ENCODE measurements at places on chromosomes 12 and 14.

DNA sequence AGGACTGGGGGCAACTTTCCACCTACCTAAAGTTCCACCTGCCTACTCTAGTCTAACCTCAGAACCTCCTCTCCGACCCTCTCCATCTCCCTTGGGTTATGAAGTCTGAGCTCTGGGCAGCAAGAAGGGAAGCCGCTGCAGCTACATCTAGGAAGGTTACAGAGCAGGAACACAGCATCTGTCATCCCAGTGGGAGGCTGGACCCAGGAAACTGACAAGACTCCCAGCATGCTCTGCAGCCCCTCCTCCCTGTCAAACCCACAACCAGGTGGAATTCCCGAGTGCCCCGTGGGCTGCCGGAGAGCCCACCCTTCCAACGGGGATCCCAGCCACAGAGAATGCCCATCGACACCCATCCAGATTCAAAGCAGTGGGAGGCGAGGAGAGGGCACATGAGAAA, 2.1 kb downstream of the TESC start:
- peaks cover 28% of the 10 kb centered on the region for H3K27me3 ChIP-seq
- peaks cover 6% of the 10 kb centered on the region for H3K4me1 ChIP-seq
- no peaks in the 10 kb centered on the region for H3K36me3 ChIP-seq
- DNase-seq: no peak
- H3K4me3 ChIP-seq: no peak overlapping the region

GRCh38 chr12:122182887-122183587, at the start of gene LRRC43:
LRRC43 (plus strand) TSS chr12:122183123; CDS start chr12:122183145, 22 bp downstream.
- H3K4me3 ChIP-seq: peak within 1 kb of the TSS; percentile 85
- peaks cover 6% of the 10 kb centered on the region for H3K27me3 ChIP-seq
- peaks cover 14% of the 10 kb centered on the region for H3K4me1 ChIP-seq
- peak within 1 kb of the TSS; percentile 88 for H3K27ac ChIP-seq
- DNase-seq: no peak

DNA sequence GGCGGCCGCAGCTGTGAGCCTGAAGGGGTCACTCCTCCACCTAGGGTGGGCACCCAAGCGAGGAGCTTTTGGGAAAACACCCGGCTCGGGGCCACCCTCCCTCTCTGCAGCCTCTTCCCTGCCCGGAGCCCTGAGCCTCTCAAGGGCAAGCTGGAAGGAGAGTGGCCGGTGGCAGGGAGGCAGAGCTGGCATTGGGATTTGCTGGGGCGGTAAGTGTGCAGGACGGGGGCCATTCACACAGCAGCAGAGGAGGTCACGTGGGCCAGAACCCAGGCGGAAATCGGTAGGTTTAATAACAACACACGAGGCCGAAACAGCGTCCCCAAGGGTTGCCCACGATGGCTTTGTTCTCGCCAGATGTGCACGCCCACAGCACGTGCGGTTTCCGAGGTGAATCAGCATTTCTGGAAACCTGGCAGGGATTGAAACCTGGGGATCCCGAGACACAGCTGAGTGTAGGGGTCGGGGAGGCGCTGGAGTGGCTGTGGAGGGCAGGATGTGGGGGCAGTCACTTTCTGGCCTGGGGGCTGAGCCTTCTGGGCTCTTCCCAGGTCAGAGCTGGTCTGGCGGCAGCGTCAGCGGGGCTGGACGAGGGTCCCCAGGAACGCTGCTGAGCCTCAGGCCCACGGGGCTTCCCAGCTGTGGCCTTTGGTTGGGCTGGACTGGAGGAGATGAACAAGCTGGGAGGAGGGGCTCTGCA, 23.5 kb downstream of the NOC4L start:
- H3K36me3 ChIP-seq: peaks cover 14% of the 10 kb centered on the region
- H3K27ac ChIP-seq: no peak overlapping the region
- H3K4me3 ChIP-seq: no peak overlapping the region
- no peak for DNase-seq
- H3K4me1 ChIP-seq: peaks cover 5% of the 10 kb centered on the region
- peaks cover 63% of the 10 kb centered on the region for H3K27me3 ChIP-seq

GRCh38 chr14:94568186-94568585, 6.9 kb downstream of the SERPINA4 start:
- H3K4me1 ChIP-seq: no peaks in the 10 kb centered on the region
- no peaks in the 10 kb centered on the region for H3K36me3 ChIP-seq
- peaks cover 6% of the 10 kb centered on the region for H3K27me3 ChIP-seq
- no peak overlapping the region for H3K4me3 ChIP-seq
- no peak for DNase-seq

- H3K36me3 ChIP-seq: peaks cover 43% of the 10 kb centered on the region
- peaks cover 58% of the 10 kb centered on the region for H3K4me1 ChIP-seq
- peak overlapping the region; percentile 88 for H3K27ac ChIP-seq
- peak overlapping the region; percentile 39 for H3K4me3 ChIP-seq
- no peaks in the 10 kb centered on the region for H3K27me3 ChIP-seq
These were observed 7.1 kb downstream of the ARHGDIB start for GRCh38 chr12:14954269-14954668.

DNA sequence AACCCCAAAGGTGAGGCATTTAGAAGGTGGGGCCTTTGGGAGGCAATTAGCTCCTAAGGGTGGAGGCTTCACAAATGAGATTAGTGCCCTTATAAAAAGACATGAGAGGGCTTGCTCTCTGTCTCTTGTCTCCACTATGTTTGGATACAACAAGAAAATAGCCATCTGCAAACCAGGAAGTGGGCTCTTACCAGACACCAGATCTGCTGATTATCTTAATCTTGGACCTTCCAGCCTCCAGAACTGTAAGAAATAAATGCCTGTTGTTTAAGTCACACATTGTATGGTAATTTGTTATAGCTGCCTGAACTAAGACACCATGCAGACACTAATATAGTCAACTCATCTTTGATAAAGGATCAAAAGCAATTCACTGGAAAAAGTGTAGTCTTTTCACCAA, 34.4 kb downstream of the TMEM116 start:
- no peak for DNase-seq
- H3K4me1 ChIP-seq: no peaks in the 10 kb centered on the region
- no peak overlapping the region for H3K4me3 ChIP-seq
- H3K36me3 ChIP-seq: peaks cover 7% of the 10 kb centered on the region

DNA sequence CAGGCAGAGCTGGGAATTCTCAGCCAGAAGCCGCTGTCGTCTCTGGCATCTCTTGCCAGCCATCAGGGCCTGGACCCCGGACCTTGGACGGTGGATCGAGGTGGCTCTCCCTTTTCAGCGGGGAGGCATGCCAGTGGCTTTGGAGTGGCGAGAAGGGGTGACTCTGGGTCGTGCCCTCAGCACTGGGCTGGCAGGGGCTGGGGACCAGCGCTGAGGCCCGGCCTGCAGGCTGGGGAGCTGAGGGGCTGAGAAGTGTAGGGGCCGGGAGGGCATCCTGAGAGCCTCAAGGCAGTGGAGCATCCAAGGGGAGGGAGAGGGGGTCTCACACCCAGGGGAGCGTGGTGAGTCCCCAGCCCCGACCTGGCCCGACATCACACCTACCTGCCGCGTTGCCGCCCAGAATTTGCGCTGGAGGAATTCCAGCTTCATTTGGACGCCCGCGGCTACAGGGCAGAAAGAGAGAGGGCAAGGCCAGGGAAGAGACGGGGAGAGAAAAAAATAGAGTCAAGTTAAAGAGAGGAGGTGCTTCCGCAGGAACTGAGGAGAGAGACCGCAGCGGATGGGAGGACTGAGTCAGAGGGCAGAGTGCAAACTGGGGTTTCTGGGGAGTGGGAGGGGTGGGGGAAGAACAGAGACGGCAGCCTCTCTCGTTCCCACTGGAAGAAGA, 9.0 kb upstream of the LRTM2 start:
- H3K27me3 ChIP-seq: peaks cover 16% of the 10 kb centered on the region
- DNase-seq: no peak
- peaks cover 12% of the 10 kb centered on the region for H3K4me1 ChIP-seq
- no peak overlapping the region for H3K4me3 ChIP-seq
- no peaks in the 10 kb centered on the region for H3K36me3 ChIP-seq
- H3K27ac ChIP-seq: no peak overlapping the region

DNA sequence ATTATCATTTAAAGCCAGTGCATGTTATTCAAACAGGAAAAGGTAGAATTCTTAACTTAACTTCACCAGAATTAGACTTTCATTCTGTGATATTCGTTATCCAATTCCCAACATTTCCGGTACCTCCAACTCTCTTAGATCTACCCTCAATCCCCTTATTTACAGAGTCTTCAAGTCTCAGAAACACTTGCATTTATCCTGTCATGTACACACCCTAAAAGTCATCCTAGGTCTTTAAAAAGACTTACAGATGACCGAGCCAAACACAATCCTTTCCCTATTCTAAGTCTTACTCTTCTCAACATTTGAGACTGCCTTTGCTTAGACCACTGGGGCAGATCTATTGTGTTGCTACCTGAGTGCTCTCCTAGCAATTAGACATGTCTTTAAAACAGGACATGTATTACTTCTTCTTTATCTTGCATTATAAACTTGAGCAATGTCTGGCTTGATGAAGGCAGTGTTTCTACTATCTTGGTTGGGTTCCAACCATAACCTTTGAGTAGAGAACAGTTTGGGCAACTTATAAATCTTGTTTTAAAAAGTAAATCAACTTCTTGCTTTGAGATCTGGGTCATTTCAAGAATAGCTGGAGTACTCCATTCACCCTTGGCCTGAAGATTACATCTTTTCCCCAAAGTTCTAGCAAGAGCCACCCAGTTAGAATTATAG, 140.6 kb upstream of the PLEKHG7 start:
- H3K4me1 ChIP-seq: peaks cover 45% of the 10 kb centered on the region
- peak overlapping the region; percentile 6 for H3K27ac ChIP-seq
- H3K27me3 ChIP-seq: no peaks in the 10 kb centered on the region
- H3K36me3 ChIP-seq: peaks cover 20% of the 10 kb centered on the region

GRCh38 chr14:24094841-24095270, 745 bp downstream of the PCK2 start:
- no peak for DNase-seq
- H3K36me3 ChIP-seq: peaks cover 34% of the 10 kb centered on the region
- peak overlapping the region; percentile 99 for H3K27ac ChIP-seq
- H3K27me3 ChIP-seq: no peaks in the 10 kb centered on the region

DNA sequence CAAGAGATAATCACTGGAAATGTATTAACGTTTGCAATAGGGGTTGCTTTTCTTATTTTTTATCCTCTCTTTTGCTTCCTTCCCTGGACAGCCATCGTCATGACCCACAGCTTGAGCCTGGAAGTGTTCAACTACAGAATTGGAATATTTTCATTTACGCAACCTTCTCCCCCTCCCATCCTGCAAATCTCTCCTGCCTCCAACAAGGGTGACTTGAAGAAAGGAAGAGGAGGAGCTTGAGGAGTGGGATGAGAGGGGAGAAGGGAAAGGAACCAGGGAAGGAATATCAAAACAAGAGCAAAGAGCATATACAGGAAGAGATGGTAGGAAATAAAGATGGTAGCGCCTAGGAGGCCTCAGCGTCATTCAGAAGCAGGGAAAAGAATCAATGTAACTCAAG, 1.6 kb upstream of the MANSC4 start:
- peaks cover 29% of the 10 kb centered on the region for H3K36me3 ChIP-seq
- peaks cover 17% of the 10 kb centered on the region for H3K4me1 ChIP-seq
- no peak overlapping the region for H3K27ac ChIP-seq
- no peak for DNase-seq
- H3K4me3 ChIP-seq: peak overlapping the region; percentile 13

DNA sequence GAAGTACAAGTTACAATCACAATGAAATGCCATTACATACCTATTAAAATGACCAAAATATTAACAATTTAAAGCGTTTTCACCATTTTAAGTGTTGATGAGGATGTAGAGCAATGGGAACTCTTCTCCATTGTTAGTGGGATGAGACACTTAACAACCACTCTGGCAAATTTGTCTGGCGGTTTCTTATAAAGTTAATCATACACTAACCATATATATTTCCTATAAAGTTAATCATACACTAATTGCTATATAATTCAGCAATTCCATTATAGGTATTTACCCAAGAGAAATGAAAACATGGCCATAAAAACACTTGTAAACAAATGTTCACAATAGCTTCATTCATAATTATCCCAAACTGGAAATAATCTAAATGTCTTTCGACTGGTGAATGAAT, 35.9 kb downstream of the JKAMP start:
- no peaks in the 10 kb centered on the region for H3K36me3 ChIP-seq
- peaks cover 9% of the 10 kb centered on the region for H3K27me3 ChIP-seq
- no peaks in the 10 kb centered on the region for H3K4me1 ChIP-seq
- H3K4me3 ChIP-seq: no peak overlapping the region
- DNase-seq: no peak

- H3K4me3 ChIP-seq: peak overlapping the region; percentile 91
- no peaks in the 10 kb centered on the region for H3K27me3 ChIP-seq
- DNase-seq: no peak
These were observed 688 bp upstream of the RASSF3 start for GRCh38 chr12:64609536-64610078.

GRCh38 chr14:90758959-90759358, 57.3 kb downstream of the TTC7B start:
- H3K4me1 ChIP-seq: peaks cover 18% of the 10 kb centered on the region
- peak overlapping the region; percentile 91 for H3K4me3 ChIP-seq
- H3K27ac ChIP-seq: peak overlapping the region; percentile 92

GRCh38 chr14:95163666-95164065, 6.3 kb upstream of the DICER1 start:
- no peak overlapping the region for H3K27ac ChIP-seq
- no peaks in the 10 kb centered on the region for H3K27me3 ChIP-seq
- no peak for DNase-seq
- peaks cover 12% of the 10 kb centered on the region for H3K4me1 ChIP-seq
- no peak overlapping the region for H3K4me3 ChIP-seq
- peaks cover 24% of the 10 kb centered on the region for H3K36me3 ChIP-seq

- H3K27me3 ChIP-seq: no peaks in the 10 kb centered on the region
- H3K27ac ChIP-seq: no peak overlapping the region
- H3K4me1 ChIP-seq: no peaks in the 10 kb centered on the region
- H3K36me3 ChIP-seq: peaks cover 7% of the 10 kb centered on the region
- DNase-seq: no peak
- no peak overlapping the region for H3K4me3 ChIP-seq
These were observed 22.5 kb downstream of the SLC38A6 start for GRCh38 chr14:61003571-61003970.

- no peak overlapping the region for H3K27ac ChIP-seq
- no peaks in the 10 kb centered on the region for H3K36me3 ChIP-seq
- no peak for DNase-seq
- H3K27me3 ChIP-seq: no peaks in the 10 kb centered on the region
- no peaks in the 10 kb centered on the region for H3K4me1 ChIP-seq
These were observed 10.1 kb downstream of the ISM2 start for GRCh38 chr14:77488558-77488957.

- H3K4me3 ChIP-seq: no peak overlapping the region
- no peaks in the 10 kb centered on the region for H3K4me1 ChIP-seq
- H3K27me3 ChIP-seq: no peaks in the 10 kb centered on the region
- no peak overlapping the region for H3K27ac ChIP-seq
- H3K36me3 ChIP-seq: no peaks in the 10 kb centered on the region
- no peak for DNase-seq
These were observed 30.1 kb upstream of the PWP1 start for GRCh38 chr12:107655281-107656065.

All from stimulated activated naive B cell treated with anti-CD40 and anti-IgM and Interleukin-4, amounts not matched to agents 10 μg/mL and 1 μg/mL and 100 μg/mL, for 72 hours (primary cell).